ENCODE measurements at places on chromosomes 6 and 20.

DNA sequence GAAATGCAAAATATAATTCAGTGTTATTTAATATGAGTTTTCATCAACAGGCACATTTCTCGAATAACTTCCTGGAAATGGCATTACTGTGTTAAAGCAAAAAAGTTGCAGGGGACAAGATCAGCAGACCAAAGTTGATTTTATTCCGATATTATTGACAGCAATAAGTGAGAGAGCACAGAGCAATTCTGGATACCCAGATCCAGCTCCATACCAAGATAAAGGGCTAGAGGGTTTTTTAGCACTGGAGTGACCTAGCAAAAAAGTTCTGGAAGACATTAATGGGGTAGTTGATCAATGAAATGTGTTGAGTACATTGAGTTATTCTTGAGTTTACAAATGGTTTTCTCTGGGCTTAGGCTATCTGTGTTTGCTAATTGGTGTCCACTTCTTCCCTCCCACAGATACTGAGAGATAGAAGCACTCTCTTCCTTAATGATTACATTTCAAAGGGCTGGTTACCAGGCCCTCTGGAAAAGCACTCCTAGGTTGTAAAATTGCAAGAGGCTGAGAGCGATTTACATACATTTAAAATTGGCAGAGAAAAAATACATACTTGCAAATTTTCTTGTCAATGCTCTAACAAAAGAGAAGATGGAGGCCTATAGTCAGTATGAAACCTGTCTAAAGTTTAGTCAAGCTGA is 47.0 kb upstream of the MANEA start:
- DNase-seq = no peak

GRCh38 chr6:112477125-112477524 is 130.0 kb downstream of the RFPL4B start:
- no peak for DNase-seq

DNA sequence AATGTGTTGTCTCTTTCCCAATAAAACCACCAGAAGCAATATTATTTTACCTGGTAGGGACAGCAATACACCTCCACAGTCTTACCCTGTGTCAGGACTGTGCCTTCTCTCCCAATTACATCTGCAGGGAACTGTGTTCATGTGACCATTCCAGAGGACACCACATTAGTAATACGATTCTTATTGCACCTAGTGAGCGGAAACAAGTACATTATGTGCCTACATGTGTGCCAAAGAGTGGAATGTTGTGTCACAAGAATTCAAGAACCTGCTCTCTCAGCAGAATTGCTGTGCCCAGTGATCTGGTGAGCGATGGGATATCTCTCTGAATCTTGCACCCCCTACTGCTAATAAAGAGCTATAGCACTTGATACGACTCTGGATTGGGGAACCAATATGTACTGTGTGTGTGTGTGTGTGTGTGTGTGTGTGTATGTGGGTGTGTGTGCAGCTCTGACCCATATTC is 57.4 kb upstream of the FOXC1 start:
- DNase-seq = no peak

DNA sequence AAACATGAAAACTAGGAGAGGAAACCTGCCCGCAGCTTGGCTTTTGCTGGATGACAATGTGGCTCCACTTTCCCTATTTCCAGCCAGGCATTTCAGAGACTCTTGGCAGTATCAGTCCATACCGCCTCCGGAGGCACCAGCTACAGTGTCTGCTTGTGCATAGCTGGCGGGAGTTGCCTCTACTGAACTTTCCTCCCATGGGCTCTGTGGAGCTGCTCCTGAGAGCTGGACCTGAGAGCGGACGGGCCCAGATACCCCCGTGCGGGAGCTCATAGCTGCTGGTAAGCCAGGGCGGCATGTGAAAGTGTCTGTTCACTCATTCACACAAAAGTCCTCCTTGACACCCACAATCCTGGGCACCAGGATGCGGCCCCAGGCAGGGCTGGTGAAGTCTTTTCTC is 130.3 kb upstream of the PMEPA1 start:
- DNase-seq = no peak

- no peak for DNase-seq
Measured at GRCh38 chr20:40282541-40282940, 406.5 kb downstream of the MAFB start.

DNA sequence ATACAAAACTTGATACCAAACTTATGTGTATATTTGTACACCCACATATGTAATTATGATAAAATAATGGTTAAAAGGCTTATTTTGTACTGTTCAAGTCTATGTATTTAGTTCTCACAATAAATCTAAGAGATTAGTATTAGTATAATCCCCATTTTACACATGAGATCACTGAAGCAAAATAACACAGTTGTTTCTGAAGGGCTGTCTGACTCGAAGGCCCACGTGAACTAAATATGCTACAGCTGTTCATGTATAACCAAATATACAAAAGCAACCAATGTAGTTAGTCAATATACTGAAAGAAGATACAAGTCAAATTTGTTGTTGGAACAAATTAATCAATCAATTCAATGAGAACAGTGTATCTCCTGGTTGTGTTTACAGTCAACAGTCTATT is 959.2 kb downstream of the EPHA7 start:
- DNase-seq = no peak

- no peak for DNase-seq
Measured at GRCh38 chr6:7257521-7258230, 55.3 kb downstream of the SSR1 start.

GRCh38 chr6:46012834-46013233 is 2.8 kb downstream of the CLIC5 start:
- DNase-seq = no peak

GRCh38 chr6:142592876-142593275 is 291.1 kb downstream of the ADGRG6 start:
- no peak for DNase-seq

- DNase-seq = no peak
Measured at GRCh38 chr6:15796130-15796771, 133.4 kb upstream of the DTNBP1 start.

DNA sequence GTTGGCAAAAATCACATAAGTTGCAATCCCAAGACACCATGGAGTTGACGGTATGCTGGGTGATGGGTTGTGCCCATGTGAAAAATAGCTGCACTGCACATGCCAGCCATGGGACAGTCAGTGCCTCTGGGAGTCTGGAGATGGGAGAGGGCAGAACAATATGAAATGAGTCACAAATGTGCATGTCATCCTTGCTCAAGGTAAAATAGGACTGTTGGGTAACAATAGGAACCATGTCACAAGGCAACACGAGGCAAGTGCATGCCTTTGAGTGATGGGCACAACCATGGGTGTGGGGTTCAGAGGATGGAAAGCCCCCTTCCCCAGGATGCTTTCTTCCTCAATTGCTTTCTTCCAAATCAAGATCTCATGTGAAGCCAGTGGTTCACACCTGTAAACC is 70.5 kb upstream of the PIM1 start:
- DNase-seq = no peak

- DNase-seq = no peak
Measured at GRCh38 chr6:16043171-16044135, 85.4 kb upstream of the MYLIP start.

GRCh38 chr6:70886661-70887060 is 70.2 kb downstream of the B3GAT2 start:
- DNase-seq = no peak

DNA sequence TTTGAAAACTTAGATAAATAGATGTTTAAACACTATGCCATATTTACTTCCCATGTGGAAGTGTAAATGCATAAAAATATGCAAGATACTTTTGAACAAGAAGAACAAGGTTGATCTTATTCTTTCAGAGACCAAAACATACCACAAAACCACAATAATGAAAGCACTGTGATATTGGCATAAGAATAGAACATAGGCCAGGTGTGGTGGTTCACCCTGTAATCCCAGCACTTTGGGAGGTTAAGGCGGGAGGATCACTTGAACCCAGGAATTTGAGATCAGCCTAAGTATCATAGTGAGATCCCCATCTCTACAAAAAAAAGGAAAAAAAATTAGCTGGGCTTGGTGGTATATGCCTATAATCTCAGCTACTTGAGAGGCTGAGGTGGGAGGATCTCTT is 66.5 kb downstream of the KCNS1 start:
- DNase-seq = no peak

DNA sequence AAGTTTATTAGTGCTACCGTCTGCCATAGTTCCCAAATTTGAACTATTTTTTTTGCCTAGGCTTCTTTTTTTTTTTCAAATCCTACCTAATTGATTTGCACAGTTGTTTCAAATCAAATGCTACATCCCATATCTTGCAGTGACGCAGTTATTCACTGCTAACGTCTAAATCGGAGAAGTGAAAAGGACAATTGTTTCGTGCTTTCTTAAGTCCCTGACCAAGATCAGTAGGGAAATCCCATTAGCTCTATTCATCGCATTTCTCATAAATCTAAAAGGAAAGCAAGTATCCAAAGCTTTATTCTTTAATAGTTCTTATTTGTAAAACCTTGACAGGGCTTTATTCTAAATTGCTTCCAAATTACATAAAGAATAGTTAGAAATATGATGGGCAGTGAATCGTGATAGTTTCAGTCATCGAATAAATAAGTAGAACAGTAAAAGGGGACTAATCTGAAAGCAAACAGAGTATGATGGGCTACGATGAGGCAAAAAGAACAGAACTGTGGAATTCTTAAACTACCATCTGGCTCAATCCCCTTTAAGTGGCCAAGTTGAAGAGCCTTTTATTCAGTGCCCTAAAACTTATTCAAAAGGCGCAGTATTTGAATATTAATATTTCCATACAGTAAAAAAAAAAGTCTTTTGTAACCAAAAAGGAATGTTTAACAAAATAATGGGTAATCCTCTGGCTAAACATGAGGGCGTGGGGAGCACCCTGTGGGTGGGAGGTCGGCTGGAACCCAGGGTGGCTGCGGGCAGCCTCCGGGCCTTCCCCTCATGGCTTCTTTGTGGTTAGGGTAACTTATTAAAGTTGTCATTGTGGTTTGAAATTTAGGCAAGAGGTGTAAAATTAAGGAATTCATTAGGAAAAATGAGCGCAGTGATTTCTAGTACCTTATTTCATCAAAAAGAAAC is 3.0 kb upstream of the ARID1B start:
- DNase-seq = no peak

DNA sequence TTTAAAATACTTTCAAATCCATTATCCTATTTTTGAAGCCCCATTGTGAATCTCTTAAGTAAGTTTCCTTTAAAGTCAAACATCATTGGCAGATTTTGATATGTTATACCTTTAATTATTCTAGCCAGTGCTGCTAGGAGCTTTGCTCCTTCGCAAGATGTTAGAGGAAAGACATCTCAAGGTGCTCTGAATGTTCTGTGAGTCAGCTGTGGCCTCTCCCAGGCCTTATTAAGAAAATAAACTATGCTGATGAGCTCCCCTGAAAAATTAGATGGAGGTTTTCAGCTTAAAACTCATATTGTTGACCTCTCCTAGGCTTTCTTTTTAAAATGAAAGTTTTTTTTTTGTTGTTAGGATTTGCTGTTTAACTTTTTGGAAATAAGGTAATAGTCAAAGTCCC is 57.3 kb downstream of the TRAF3IP2 start:
- no peak for DNase-seq

- DNase-seq = peak; percentile 24
Measured at GRCh38 chr6:39347906-39348585, 25.5 kb upstream of the KCNK16 start.

- no peak for DNase-seq
Measured at GRCh38 chr6:4615891-4616290, 160.3 kb upstream of the CDYL start.

DNA sequence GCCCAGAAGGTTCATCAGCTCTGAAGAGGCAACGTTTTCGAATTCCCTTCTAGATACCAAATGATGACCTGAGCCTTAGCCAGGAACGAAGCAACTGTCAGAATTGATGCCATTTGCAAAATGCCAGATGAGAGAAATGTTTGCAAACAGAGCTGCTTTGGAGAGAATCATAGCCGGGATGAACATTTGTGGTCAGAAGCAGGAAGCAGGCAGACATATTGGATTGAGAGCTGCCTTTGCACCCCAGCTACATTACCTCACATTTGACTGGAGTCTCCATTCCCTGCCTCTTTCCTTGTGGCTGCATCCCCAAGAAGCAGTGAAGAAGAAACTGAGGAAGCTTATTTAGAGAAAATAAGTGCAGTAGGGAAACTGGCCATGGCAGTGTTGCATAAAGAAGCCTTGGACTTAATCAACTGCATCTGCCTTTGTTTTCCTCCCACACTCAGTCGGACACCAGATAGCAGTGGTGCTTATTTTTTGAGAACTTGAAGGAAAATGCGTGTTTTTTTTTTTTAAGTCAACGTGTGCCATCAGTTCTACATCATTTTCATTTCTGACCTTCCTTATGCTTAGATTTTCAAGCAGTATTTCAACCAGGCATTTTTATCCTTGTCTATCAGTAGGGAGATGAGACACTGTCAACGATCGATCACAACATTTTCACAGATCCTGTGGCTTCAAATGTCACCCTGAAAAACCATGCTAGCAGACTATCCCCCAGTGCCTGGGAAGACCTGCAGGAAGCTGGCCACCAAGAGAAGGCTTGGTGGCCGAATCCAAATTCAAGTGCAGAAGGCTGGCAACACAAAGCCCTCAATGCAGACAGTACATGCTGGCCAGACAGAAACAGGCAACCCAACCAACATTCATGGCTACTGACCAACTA is 541.2 kb upstream of the JARID2 start:
- no peak for DNase-seq

DNA sequence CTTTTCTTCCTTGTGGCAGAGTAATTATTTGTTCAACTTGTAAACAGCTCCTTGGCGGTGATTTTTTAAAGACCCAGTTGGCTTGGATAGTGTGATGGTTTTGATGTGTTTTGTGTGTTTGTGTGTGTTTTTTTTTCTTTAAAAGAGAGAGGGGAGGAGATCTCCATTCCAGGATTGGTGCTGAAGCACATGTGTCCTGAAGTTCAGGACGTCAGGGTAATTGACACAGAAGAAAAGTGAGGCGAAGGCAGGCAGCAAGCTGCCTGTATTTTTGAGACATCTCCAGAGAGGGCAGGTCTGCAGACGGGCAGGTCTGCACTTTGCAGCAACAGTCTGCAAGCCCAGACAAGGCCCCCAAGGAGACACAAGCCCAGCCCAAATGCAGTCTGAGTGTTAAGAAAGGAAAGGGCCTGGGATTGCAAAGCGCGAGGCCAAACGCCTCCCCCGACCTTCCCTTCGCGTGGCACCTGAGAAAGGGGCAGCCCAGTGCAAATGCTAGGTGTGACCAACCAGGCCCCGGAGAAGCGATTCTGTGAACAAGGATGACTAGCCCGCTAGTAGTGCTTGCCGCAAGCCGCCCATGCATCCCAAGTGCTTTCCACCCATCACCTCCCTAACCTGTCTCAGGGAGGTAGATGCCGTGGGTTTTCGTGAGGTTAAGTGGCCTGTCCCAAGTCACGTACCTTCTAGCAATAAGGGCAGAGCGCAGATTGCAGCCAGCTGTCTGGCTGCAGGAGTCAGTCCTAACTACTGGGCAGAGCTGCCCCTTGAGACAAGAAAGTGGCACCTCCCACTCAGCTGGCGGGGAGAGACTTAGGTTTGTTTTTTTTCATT is 230.5 kb downstream of the ZMYND8 start:
- DNase-seq = no peak

- no peak for DNase-seq
Measured at GRCh38 chr6:100880149-100880852, 828 bp downstream of the ASCC3 start.

- no peak for DNase-seq
Measured at GRCh38 chr6:121548131-121548530, 112.7 kb downstream of the GJA1 start.

- no peak for DNase-seq
Measured at GRCh38 chr6:166027761-166028160, 139.9 kb downstream of the TBXT start.

- DNase-seq = no peak
Measured at GRCh38 chr6:73854998-73855718, 159.2 kb downstream of the CD109 start.
